ENCODE measurements at places on chromosomes 2 and 18. TPM values are rescaled to one million over a fixed set of nuclear protein-coding genes. Genes with fewer than 3 reads are reported as not detected.

Gene CCDC85A
- 4.4 TPM for total RNA-seq

DNA sequence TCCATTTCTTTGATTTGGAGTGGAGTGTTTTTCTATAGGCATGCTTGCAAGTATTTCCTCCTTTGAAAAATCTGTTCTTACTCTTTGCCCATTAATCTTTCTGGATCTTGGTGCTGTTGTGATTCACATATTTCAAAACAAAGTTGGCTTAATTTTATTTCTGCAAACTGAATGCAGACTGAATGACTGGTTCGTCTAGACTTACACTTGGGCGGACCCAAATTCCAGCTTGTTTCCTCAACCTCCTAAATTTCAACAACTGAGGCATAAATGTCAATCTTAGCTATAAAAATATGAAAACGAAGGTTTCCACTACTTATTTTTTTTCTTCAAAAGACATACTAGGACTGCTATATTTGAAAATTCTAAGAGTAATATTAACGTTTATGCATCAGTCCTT is 59.0 kb downstream of the ANKRD44 start:
- H3K4me3 ChIP-seq = no peak overlapping the region
- no peaks in the 10 kb centered on the region for H3K27me3 ChIP-seq
- H3K4me1 ChIP-seq = peaks cover 19% of the 10 kb centered on the region
- no peak overlapping the region for H3K27ac ChIP-seq
- no peak for DNase-seq
- H3K36me3 ChIP-seq = no peaks in the 10 kb centered on the region

DNA sequence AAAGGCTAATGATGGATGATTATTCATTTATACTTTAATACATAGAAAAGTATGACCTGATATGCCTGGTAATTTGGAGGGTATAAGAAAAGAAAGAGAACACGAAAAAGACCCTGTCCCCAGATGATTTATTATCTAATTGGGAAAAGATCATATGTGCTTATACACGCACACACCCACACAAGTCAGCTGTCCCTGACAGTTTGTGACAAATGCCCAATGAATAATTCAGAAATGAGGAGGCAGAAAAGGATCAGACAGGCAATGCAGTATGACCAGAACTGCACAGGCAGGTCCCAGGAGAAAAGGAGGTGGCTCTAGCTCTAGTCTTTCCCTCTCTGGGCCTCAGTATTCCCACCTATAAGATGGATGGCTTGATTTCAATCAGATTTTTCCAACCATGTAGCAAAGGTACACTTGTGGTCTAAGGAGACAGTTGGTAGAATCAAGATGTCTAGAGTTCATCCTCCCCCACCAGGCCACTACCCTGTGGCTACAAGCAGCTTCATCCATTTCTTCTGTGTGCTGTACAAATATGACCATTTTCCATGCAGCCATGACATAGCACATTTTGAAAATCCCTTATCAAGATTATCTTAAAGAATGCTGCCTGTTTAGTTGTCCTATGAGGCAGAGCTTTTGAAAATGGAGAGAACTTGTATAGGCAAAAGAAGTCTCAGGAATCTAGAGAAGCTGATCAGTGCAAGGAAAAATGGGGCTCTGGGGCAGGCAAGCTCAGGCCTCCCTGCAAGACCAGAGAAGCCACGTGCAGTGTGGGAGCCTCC is 19.7 kb downstream of the CYRIA start:
- H3K4me3 ChIP-seq = no peak overlapping the region
- H3K4me1 ChIP-seq = peaks cover 47% of the 10 kb centered on the region
- H3K27me3 ChIP-seq = no peaks in the 10 kb centered on the region

GRCh38 chr2:73290049-73290839 is 3.1 kb downstream of the EGR4 start:
- no peaks in the 10 kb centered on the region for H3K36me3 ChIP-seq
- DNase-seq = no peak
- peaks cover 100% of the 10 kb centered on the region for H3K27me3 ChIP-seq
- H3K27ac ChIP-seq = no peak overlapping the region
- H3K4me3 ChIP-seq = no peak overlapping the region
- H3K4me1 ChIP-seq = peaks cover 30% of the 10 kb centered on the region

Gene POTEI
- total RNA-seq = not detected

DNA sequence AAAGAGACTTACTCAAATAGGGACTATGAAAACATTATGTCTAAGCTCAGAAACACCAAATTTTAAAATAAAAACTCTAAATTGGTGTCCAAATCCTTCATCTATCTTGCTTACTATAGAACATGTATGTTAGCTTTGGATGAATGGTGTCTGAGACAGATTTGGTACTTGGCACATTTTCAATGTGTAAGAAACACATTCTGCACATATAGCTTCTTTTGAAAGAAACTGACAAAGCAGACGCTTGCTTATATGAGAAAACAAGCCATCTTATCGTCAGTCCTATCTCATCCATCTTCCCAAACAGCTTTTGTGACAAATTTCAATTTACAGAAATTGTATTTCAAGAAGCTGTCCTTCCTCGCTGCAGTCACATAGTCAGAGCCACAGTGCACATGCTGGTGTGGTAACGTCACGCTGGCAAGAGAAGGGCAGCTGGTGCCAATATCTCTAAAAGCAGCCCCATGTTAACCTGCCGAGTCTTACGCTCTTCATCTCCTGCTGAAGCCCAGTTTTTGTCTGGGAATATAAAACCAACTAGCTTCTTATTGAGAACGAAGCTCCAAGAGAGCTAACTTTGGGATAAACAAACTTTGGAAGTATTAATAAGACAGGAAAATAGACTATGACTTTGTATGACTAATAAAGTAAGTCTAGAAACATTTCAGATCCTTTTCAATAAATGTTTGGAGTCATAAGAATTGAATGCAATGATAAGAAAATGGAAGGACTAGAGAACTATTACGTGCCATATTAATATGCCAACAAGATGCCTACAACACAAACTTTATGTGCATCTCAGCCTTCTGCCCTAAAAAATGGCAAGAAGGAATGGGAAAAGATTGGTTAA is 74.9 kb upstream of the TFCP2L1 start:
- no peaks in the 10 kb centered on the region for H3K27me3 ChIP-seq
- H3K4me3 ChIP-seq = no peak overlapping the region
- peaks cover 70% of the 10 kb centered on the region for H3K4me1 ChIP-seq

GRCh38 chr2:201532686-201533304 is 81.3 kb downstream of the STRADB start:
- no peak overlapping the region for H3K27ac ChIP-seq
- no peak overlapping the region for H3K4me3 ChIP-seq
- peaks cover 11% of the 10 kb centered on the region for H3K36me3 ChIP-seq
- H3K27me3 ChIP-seq = no peaks in the 10 kb centered on the region

GRCh38 chr2:218273908-218274249 is 3.6 kb downstream of the PNKD start:
- no peaks in the 10 kb centered on the region for H3K27me3 ChIP-seq
- peaks cover 58% of the 10 kb centered on the region for H3K36me3 ChIP-seq
- no peak overlapping the region for H3K4me3 ChIP-seq
- peaks cover 79% of the 10 kb centered on the region for H3K4me1 ChIP-seq
- peak overlapping the region; percentile 88 for H3K27ac ChIP-seq
- no peak for DNase-seq

DNA sequence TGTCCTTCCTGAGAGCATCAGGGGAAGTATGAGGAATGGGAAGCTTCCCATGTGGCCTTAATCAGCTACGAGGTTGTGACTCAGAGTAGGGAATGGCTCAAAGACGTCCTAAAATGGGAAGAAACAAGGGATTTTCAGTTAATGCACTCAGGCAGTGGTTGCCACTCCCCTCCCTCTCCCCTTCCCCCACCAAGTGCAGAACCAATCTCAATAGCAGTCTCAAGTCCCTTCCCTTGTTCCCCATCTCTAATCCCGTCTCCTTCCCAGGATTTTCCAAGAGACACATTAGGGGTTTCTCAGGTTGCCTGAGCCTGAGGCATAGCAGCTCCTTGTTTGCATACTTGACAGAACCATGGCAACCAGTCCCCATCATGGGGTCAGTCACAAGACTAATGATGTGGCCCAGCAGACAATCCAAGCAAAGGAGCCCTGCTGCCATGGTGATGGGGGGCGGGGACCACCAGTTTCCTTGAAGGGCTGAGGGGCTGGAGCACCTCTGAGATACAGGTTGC is 18.2 kb upstream of the RESP18 start:
- no peak overlapping the region for H3K27ac ChIP-seq
- peaks cover 72% of the 10 kb centered on the region for H3K27me3 ChIP-seq
- no peak overlapping the region for H3K4me3 ChIP-seq
- DNase-seq = no peak

Gene KLHL41
- 163 TPM for total RNA-seq

GRCh38 chr2:228092056-228092455 is 89.4 kb downstream of the SPHKAP start:
- H3K4me1 ChIP-seq = no peaks in the 10 kb centered on the region
- H3K27ac ChIP-seq = no peak overlapping the region
- H3K4me3 ChIP-seq = no peak overlapping the region

Gene PDE1A
- 17.3 TPM for total RNA-seq

- DNase-seq = no peak
- H3K36me3 ChIP-seq = no peaks in the 10 kb centered on the region
- no peaks in the 10 kb centered on the region for H3K27me3 ChIP-seq
- no peak overlapping the region for H3K27ac ChIP-seq
- H3K4me3 ChIP-seq = no peak overlapping the region
- peaks cover 20% of the 10 kb centered on the region for H3K4me1 ChIP-seq
These were observed 252.7 kb downstream of the ZEB2 start for GRCh38 chr2:144267239-144267638.

DNA sequence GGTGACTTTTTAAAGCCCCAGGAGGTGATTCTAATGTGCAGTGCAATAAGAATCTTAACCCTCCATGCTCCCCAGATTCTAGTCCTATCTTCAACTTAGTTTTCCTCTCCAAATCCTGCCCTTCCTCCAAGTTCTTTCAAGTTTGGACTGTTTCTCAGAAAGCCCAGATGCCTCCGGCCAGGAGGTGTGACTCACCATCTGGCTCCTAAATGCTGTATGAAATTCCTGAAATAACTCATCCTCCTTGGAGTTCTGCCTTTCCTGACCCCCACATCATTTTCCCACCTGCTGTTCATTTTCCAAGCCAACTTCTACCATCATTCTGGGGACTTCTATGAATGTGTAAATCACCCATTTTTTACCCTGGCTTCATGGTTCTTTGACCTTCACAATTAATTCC is 118.2 kb upstream of the NOL4 start:
- no peak overlapping the region for H3K27ac ChIP-seq
- no peaks in the 10 kb centered on the region for H3K27me3 ChIP-seq
- DNase-seq = no peak
- H3K4me3 ChIP-seq = no peak overlapping the region
- H3K4me1 ChIP-seq = no peaks in the 10 kb centered on the region

DNA sequence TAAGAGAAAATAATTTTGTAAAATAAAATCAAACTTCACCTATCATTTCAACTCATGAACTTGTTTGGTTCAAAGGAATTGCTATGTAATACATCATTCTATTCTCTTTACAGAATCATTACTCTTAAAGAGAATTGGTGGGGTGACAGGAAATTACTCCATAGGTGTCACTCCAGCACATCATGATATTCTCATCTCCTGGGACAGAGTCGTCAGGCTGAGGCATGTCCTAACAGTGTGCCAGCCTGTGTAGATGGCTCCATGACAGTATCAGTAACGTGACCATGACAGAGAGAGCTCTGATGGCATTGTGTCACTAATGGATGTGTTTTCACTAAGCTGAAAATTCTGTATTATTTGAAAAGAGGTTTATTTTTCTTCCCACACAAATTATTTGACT is 13.9 kb downstream of the SPATS2L start:
- H3K4me1 ChIP-seq = peaks cover 92% of the 10 kb centered on the region
- H3K27me3 ChIP-seq = no peaks in the 10 kb centered on the region
- H3K27ac ChIP-seq = peak overlapping the region; percentile 45
- H3K36me3 ChIP-seq = no peaks in the 10 kb centered on the region
- DNase-seq = no peak

Gene HEATR5B
- 20.0 TPM for total RNA-seq

GRCh38 chr18:24380163-24380747 is 17.4 kb downstream of the OSBPL1A start:
- no peak overlapping the region for H3K4me3 ChIP-seq
- H3K36me3 ChIP-seq = no peaks in the 10 kb centered on the region

DNA sequence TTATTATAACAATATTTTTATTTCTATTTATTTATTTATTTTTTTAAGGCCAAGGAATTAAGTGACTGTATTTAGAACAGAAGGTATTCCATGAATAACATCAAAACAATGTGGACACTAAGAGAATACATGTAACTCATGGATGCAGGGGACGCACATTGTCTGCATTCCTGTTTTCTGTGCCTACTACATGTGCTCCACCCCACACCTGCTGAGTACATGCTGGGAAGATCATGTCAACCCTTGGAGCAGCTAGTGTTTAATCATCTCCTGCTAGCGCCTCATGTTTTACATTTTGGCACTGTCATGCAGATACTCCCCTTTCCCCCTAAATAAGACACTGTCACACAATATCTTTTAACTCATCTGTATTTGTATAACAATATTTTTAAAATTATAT is 29.3 kb downstream of the DPYSL5 start:
- peaks cover 6% of the 10 kb centered on the region for H3K4me1 ChIP-seq
- peaks cover 33% of the 10 kb centered on the region for H3K27me3 ChIP-seq
- H3K4me3 ChIP-seq = no peak overlapping the region

GRCh38 chr2:1907291-1907690 is 163.0 kb upstream of the PXDN start:
- no peak for DNase-seq
- no peak overlapping the region for H3K4me3 ChIP-seq
- H3K27me3 ChIP-seq = peaks cover 40% of the 10 kb centered on the region
- H3K36me3 ChIP-seq = no peaks in the 10 kb centered on the region
- no peak overlapping the region for H3K27ac ChIP-seq

- no peak overlapping the region for H3K4me3 ChIP-seq
- H3K27ac ChIP-seq = no peak overlapping the region
- no peaks in the 10 kb centered on the region for H3K4me1 ChIP-seq
These were observed 946.3 kb upstream of the LRATD1 start for GRCh38 chr2:13686262-13686661.

Gene UGT1A9
- not detected for total RNA-seq

DNA sequence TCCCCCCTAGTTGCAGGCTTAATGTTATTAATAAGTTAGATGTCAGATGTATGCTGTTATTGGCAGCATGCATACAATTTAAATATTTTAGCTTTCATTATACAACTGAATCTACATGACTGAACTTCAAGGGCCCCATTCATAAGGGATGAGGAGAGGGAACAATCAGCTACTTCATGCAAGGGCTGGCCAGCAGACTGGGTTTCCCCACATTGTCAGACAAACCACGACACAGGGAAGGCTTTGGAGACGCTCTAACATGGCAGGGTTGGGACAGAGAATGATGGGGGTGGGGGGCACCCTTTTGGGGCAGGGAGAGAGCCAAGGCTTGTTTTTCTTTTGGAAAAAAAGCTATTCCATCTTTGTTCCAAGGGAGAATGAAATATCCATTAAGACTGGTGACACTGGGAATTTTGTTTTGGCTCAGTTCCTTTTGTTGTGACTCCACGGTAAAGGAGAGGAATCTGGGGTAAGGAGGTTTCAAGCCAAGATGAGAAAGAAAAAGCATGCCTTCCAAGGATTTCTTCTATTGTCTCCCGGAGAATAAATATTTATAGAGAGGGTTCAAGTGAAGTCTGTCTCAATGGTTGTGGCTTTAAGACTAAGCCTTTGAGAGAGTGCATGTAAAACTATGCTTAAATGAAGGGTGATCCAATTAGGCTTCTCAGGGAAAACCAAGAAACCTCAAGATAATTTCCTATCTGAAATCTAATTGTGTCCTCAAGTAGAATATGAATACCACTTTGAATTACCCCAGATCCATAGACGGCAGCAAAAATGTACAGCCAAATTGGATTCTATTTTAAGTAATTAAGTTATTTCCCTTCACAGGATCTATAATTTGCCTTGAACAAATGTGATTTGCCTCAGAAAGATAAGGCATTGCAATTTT is 5.4 kb downstream of the CXCR4 start:
- no peak overlapping the region for H3K4me3 ChIP-seq
- DNase-seq = no peak
- H3K27ac ChIP-seq = no peak overlapping the region
- H3K27me3 ChIP-seq = peaks cover 49% of the 10 kb centered on the region
- no peaks in the 10 kb centered on the region for H3K36me3 ChIP-seq
- peaks cover 15% of the 10 kb centered on the region for H3K4me1 ChIP-seq

All from left ventricle myocardium inferior (tissue), 1 donor.